ENCODE measurements at places on chromosomes 3 and 15.

DNA sequence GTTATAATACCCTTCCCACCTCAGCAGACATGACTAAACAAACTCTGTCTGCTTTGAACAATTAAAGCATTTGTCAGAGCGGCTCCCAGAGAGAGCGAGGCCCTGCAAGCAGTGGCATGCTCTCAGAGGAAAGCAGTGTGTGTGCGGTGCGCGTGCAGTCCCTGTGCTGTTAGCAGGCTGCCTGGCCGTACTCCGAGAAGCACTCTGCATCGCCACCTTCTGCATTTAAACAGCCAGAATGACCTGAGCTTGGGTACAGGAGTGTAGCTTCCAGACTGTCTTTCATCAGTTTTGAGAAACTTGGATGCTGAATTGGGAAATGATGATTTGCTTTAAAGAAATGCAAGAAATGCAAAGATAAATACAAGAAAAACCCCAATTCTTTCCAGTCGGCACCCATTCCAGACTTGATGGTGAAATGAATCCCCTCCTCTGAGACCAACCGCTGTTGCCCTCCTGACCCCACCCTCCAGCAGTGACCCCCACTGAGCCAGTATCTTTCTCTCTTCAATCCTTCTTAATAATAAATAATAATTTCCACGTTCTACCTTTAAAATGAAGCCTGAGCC is 113.5 kb downstream of the VGLL4 start:
- peak; percentile 99 for DNase-seq

GRCh38 chr3:14133188-14133800 is 8.4 kb downstream of the TMEM43 start:
- DNase-seq = no peak

GRCh38 chr15:72318408-72318942 is 1.5 kb downstream of the CELF6 start:
- no peak for DNase-seq

GRCh38 chr3:192515664-192516045 is 211.7 kb downstream of the FGF12 start:
- no peak for DNase-seq

GRCh38 chr3:3586843-3587646 is 212.2 kb upstream of the LRRN1 start:
- no peak for DNase-seq

- DNase-seq = no peak
These were observed 3.0 kb upstream of the SPG11 start for GRCh38 chr15:44666210-44667038.

DNA sequence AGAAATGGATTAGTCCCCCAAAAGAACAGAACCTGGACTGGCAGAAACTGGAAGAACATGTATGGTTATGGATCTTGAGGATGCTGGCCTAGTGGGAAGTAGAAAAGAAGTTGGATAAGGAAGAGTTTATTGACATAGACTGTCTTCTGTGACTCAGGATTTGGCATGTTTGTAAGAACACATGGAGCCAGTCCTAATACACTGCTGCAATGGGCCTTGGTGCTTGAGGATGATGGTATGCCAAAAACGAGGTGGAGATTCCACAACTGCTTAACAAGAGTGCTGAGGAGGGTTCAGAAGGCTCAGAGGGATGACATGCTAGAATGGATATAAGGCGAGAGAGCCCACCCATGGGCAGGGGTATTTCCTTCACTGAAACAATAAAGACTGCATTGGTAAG is 22.4 kb downstream of the LZTFL1 start:
- DNase-seq = no peak

DNA sequence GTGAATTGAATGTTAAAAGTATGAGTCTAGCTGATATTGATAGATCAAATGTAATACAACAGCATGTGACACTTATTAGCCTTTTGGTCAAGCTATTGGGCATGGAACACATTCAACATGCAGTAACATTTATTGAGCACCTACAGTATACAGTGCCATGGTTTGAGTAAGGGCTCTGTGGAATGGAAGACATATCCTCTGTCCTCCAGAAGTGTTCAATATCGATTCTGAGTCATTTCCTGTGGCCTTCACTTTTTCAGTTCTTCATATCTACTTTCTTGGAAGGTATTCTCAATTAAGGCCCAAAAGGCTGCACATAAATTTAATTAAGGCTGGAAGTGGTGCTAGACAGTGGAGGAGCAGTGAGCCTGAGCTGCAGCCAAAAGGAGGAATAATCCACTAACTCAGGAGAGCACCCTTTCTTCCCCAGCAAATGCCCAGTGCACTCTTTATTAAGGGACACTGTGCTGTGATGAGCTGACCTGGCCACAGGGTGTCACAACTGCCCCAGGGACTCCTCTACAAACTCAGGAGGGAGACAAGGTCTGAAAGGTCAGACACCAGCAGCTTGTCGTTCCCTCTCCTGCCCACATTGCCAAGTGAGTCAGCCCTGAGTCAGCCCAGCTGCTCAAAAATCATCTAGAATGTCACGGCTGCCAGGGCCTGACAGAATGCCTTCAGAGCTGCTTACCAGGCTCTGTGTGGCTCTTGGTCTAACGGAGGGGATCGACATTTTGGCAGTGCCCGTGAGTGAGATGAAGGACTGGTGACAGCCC is 544.8 kb downstream of the AGBL1 start:
- DNase-seq = peak; percentile 75

GRCh38 chr15:64847876-64848716 is 6.4 kb downstream of the PLEKHO2 start:
- DNase-seq = no peak

DNA sequence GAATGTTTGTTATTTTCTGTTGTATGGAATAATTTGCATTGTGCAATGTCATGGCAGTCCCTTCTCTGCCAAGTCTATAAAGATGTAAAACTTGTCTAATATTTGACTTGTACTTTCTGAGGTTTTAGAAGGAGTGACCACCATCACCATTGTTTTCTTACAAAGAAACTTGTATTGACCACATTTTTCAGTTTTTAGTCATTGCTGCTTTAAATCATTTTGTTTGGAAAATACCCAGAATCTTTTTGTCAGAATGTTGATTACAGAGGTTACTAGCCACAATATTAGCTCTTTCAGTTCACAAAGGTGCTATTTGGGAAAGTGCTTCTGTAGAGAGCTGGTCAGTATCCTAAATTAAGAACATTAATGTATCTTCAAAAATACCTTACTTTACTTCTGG is 532.4 kb upstream of the GBE1 start:
- no peak for DNase-seq

- DNase-seq = no peak
These were observed 10.4 kb downstream of the ATP2B2 start for GRCh38 chr3:10495003-10495402.

DNA sequence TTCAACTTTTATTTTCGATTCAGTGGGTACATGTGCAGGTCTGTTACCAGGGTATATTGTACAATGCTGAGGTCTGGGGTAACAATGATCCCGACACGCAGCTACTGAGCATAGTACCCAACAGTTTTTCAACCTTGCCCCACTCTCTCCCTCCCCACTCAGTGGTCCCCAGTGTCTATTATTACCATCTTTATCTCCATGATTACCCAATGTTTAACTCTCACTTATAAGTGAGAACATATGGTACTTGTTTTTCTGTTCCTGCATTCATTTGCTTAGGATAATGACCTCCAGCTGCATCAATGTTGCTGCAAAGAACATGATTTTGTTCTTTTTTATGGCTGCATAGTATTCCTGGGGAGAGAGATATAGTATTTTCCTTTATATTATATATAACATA is 75.7 kb upstream of the EPHB3 start:
- no peak for DNase-seq

GRCh38 chr3:40623567-40623966 is 98.8 kb downstream of the ZNF621 start:
- DNase-seq = peak; percentile 85

DNA sequence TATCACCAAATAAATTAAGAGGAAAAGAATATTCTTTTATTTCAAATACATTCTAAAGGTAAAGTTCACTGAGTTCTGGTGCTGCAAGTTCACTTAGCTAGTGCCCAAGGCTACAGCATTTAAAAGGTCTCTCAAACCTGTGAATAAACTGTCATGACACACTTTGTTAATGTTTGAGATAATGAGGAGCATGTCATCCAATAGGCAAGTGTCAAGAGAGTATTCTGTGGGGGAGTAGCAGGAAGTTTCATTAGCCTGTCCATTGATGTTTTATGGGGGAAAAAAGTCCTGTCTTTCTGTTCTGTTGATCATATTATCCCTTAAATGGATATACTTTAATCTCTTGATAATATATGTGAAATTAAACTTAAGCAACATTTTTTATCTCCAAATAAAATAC is 4.0 kb downstream of the SPESP1 start:
- DNase-seq = no peak

GRCh38 chr3:154095832-154096421 is 25.3 kb upstream of the ARHGEF26 start:
- no peak for DNase-seq

- DNase-seq = no peak
These were observed 283.1 kb downstream of the NEK10 start for GRCh38 chr3:27085829-27086730.

GRCh38 chr3:131786386-131786785 is 248.4 kb downstream of the CPNE4 start:
- no peak for DNase-seq

GRCh38 chr3:173553635-173554280 is 156.2 kb downstream of the NLGN1 start:
- DNase-seq = no peak

DNA sequence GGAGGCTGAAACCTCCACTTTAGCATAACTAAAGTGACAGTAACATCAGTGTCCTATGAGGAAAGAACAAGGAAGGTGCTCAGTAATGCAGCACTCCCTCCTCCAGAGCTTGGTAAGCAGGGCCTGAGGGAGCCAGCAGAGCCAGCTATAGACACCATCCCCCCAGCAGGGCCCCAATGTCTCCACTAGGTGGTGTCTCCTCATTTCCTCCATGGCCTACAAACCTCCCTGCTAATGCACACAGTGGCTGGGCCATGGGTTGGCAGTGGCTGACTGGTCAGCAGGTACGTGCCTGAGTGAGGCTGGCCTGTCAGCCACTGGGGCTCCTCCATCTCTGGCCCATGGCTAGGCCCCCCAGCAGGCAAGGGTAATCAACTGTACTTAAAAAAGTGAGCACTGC is 13.6 kb downstream of the MRPS25 start:
- DNase-seq = no peak

DNA sequence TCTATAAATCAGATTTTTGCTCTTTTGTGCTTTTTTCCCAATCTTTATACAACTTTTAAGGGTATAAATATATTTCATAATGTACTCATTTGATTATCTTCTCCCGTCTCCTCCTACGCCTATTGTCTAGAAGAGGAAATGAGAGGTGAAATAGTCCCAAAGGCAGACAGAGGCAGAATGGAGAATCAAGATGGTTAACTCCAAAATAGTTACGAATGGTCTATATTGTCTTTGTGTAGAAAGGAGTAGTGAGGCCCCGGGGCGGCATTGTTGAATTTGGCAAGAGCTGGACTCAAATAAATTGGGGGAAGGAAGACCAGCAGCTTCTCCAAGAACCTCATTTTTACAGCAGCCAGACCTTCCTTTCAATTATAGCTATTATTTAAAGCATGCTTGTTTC is 23.9 kb downstream of the ITPR1 start:
- no peak for DNase-seq

DNA sequence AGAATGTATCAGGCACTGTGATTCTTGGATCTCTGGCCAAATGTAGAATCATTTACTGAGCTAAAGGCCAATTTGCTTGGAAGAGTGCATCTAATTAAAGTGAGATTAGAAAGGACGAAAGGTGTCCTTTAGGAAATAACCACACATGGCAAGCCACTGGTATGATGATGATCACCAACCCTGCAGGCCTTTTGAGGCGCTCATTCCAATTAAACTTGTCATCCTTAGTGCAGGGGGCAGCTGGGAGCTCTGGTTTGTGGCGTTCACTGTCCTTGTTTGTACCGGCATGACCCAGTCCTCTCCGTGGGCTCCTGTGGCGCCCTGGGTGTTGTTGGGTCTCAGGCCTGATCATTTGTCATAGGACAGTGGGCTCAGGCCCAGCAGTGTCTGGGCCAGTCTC is 11.0 kb downstream of the LIMD1 start:
- no peak for DNase-seq

DNA sequence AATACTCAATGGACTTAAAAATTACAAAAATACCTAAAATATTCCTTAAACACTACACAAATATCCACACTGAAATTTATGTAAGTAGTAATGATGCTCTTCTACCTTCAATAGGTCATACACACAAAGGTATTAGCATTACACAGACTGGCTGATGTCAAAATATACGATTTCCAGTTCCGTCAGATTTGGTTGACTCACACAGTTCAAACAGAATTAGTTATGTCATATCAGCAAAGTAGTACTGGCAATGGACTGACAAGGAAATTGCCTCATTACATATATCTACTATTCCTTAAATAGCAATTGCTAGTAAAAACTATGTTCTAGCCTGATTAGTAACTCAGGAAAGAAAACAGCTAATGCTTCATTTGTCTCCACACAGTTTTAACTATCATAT is 70.8 kb downstream of the ADAM10 start:
- peak; percentile 5 for DNase-seq

DNA sequence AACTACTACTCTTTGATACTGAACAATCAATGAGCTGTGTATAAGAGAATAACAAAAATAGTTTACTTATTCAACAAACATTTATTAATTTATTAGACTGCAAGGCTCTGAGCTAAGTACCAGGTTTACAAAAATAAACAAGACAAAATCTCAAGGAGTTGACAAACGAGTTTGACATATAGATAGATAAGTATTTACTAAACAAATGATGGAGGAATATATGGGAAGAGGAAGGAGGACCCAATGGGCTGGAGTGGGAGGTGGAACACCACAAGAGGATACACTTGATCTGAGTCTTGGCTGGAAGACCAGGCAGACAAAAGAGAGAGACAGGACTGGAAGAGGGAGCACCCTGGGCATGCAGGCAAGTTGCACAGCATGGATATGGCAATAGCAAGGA is 47.5 kb upstream of the FSIP1 start:
- DNase-seq = no peak

DNA sequence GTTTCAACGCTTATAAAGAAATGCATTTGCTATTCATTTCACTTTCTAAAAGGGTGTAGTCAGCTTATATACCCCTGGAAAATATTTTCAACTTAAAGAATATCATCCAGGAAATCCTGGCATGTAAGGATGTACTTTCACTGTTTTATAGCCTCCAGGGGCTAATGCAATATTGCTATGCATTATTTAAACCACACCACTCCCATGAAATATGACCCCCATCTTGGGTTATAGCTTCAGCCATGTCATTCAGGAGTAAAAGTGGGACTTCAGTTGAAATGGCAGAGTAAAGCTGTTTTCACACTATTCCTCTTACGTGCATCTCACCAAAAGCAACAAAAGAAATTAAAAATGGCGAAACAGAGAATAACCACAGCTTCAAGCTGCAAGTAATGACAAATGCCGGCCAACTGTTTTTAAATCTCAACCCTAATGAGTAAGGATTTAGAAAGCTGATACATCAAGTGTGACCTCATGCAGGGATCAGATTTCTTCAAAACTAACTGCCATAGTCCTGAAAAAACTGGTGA is 84.5 kb downstream of the COL6A6 start:
- DNase-seq = no peak
